ENCODE measurements at places on chromosomes 5 and 9. TPM values are rescaled to one million over a fixed set of nuclear protein-coding genes. Genes with fewer than 3 reads are reported as not detected.

Gene CDH18
- total RNA-seq, result not detected

Gene FGF18
- total RNA-seq, result 1.3 TPM

Gene PCSK1
- total RNA-seq, result 1.9 TPM

Gene OR1J2
- not detected for total RNA-seq

Gene FRMD3
- 4.7 TPM for total RNA-seq

Gene GALNT12
- total RNA-seq, result 7.0 TPM

Data from ovary (tissue), 10 donors.